ENCODE measurements at places on chromosomes 5 and 9.

DNA sequence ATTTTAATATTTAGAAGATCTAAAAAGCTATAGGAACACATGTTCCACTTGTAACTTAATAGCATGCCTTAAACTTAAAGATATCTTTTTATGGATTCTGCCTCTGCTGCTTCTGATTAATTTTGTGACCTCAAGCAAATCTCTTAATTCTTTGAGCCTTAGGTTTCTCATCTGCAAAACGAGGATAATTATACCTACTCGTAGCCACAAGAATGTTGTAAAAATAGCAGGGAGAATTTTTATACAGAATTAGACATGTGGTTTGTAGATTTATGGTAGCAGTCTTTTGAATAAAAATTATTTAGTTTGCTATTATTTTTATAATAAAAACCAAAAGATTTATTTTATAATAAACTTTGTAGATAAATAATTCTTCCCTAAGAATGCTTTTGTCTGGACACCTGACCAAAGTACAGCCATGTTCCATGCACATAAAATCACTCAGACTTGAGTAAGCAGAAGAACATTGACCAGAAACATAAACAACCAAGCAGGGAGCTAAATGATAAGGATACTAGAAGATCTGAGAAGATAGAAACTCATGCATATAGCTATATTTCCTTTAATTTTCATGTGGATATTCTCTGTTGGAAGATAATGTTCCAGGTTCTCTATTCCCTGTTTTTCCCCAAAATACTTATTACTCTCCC, 18.5 kb downstream of the C9orf85 start:
- no peak for DNase-seq

GRCh38 chr5:53303105-53303504, 177.3 kb upstream of the FST start:
- DNase-seq, result peak; percentile 87

GRCh38 chr5:158682631-158683030, 417.1 kb downstream of the EBF1 start:
- no peak for DNase-seq

DNA sequence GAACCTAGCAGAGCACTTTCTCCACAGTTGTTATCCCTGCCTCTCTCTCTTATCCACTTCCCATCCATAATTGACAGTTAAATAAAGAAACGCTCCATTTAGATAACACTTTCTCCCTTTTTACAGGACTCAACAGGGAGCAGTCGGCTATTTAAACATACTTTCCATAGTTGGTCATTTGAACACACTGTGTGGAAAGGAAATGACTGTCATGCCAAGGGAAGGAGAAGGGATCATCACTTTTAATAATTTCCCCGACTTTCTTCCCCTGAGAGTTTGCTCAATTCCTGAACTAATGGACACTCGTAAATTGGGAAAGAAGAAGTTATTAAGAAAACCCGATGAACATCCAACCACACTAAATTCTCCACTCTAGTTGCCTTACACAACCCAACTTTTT, 400.8 kb upstream of the PTGER4 start:
- DNase-seq, result no peak

DNA sequence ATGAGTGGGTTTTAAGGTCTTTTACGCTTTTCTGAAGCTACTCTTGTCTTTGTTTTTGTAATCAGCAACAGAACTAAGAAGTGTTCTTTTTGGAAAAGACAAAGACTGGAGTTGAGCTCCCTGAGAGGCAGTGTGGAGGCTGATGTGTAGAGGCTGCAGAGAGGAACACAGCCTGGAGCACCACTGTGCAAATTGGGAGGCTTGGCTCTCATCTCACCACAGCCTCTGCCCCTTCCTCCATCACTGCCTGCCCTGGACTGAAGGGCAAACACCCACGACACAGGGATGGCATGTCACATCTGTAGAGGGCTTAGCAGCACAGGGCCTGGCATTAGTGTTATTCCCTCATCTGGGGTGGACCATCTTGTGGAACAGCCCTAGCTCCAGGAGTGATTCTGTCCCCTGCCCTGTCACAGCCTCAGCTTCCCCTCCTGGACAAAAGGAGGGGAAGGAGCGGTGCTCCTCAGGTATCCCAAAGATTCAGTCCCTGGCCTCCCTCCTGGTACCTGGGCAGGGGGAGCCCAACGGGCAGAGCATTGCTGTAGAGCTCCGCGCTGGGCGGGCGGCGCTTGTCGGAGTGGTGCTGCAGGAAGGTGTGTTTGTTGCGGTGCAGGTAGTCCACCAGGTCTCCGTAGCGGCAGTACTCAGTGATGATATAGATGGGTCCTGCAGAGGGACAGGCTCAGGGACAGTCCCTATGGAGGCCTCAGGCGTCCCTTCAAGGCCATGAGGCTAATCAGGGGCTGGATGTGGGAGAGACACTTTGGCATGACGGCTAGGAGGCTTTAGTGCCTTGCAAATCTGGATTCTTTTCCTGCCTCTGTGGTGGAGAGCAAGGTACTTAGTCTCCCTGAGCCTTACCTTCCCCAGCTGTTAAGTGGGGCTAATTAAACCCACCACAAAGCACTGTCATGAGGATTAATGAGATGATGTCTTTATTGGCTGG, 32.8 kb downstream of the PDGFRB start:
- DNase-seq, result no peak

DNA sequence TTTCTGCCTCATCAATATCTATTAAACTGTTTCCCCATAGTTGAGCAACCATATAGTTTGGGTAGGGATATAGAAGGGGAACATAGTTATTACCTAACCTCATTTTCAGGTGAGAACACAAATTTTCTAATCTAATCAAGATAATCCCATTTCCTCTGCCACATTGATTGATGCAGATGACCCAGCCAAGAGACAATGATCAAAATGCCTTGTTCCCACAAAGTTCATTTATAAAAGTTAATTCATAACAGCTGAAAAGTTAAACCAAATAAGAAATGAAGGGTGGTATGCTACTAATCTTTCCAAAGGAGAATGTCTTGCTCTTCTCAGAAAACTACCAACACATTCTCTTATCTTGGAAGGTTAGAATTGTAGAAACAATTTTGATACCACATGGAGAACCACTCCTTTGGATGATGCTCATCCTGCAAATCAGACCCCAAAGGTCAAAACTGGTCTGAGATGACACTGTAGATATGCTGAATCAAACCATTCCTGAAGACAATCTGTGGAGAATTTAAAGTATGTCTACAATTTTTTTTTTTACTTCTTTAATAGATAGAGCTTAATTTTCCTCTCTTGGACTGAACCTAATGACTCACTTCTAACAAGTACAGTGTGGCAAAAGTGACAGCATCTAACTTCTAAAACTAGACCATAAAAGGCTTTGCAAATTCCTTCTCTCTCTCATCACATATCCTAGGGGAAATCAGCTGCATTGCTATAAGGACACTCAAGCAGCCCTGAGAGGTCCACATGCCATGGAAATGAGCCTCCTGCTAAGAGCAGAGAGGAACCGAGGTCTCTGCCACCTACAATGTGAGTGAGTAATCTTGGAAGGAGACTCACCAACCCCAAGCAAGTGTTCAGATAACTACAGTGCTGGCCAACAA, 586.7 kb upstream of the TUSC1 start:
- peak; percentile 38 for DNase-seq

Measured in fibroblast of lung (primary cell).